Muscle of back (tissue), 13 donors: ENCODE measurements at places on chromosomes 6 and 20.
A peak's percentile ranks its signal among the peaks of the same experiment; 100 is the strongest.

- DNase-seq: peak; percentile 64
These were observed 49.2 kb downstream of the FYN start for GRCh38 chr6:111823831-111824607.

- DNase-seq: no peak
These were observed 58.5 kb downstream of the SAMD3 start for GRCh38 chr6:130164251-130164650.

DNA sequence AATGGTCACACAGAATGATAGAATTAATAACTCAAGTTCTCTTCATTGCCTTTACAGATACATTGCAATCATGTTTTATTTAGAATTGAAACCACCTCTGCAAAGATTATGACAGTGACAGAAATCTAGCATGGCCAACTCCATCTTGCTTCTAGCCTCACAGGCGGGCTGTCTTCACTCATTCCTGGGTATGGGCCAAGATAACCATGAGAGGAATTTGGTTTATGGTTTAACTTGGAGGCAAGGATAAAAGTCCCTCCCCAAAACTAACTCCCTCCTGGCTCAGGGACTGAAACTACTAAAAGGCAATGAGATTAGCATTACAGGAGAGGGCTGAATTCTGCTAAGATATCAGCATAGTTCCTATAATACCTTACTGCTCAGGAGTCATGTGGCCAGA is 95.2 kb upstream of the CST7 start:
- DNase-seq: no peak

- no peak for DNase-seq
These were observed 277.7 kb downstream of the NRN1 start for GRCh38 chr6:5729080-5729434.

DNA sequence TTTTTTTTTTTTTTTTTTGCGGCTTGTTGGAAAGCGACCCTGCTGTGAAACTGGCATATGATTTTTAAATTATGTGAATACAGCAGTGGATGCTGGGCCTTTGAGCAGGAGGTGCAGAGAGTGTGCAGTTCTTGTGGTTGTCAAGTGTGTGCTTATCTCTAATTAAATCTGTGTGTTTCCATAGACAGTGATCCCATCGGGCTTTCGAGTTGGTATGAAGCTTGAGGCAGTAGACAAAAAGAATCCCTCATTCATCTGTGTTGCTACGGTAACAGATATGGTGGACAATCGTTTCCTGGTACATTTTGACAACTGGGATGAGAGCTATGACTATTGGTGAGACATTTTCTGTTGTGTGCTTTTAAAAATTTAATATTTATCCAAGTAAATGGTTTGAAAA is 52.4 kb downstream of the L3MBTL3 start:
- DNase-seq: no peak
